ENCODE measurements at places on chromosomes 13 and 19.

GRCh38 chr13:57857945-57858344 is 226.4 kb downstream of the PCDH17 start:
- no peak for DNase-seq

GRCh38 chr19:19550485-19550929 is 12.4 kb downstream of the CILP2 start:
- no peak for DNase-seq

GRCh38 chr13:46637213-46637612 is 84.2 kb downstream of the LRCH1 start:
- DNase-seq, result no peak

DNA sequence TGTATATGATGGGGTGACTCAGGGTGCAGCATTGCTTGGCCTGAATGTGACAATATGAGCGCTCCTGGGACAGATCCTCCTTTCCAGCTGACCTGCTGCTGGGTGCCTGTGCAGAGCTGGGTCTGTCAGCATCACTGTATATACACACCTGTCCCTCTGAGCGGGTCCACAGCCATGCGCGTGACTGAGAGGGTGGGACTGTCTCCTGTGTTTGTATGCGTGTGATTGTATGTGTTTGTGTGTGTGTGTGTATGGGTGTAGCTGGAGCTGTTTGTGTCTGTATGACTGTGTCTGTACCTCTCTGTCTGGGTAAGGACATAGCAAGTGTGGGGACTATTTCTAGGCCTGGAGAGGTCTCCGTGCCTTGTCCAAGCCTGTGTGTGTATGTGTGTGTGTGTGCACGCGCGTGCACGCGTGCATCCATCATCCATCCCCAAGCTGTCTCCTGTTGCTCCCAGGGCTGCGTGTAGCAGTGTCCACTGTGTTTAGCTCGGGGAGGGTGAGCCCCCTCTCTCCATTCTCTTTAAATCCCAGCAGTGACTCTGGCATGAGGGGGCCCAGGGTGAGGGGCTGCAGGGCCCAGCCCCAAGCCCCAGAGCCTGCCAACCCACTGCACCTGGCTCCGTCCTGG is 8.3 kb downstream of the IGLON5 start:
- DNase-seq, result no peak

GRCh38 chr19:21084343-21084742 is 2.3 kb downstream of the ZNF714 start:
- DNase-seq, result no peak

DNA sequence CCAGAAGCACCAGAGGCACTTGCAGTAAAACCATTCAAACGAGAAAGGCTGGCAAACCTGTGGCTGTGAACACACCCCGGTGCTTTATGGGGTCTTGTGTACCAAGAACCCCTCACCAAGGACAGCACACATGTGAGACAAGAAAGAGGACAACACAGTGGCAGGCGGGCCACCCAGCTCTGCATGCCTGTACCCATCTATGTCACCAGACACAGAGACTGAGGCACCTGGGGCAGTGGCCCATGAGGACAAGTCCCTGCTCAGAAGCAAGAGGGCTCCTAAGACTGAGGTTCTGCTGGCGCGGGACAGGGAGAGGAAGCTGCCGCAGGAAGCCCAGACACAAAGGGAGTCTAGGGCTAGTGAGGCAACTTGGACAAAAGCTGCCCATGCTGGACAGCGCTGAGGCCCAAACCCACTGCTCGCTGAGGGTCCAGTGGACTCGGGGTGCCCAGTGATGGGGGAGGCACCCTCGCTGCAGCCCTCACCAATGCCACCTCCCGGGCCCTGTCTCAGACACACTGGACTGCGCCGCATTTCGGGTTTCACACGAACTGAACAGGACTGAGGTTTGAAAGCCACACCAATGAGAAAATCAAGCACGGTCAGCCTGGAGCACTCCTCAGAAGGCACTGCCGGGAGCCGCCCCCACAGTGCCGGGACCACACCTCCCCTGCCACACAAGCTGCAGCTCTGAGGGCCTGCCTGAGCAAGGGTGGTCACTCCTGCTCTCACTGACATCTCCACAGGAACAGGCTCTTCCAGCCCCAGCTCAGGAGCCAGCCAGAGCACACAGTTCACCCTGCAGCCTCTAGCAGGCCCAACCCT is 232.7 kb downstream of the TUBA3C start:
- DNase-seq, result no peak

DNA sequence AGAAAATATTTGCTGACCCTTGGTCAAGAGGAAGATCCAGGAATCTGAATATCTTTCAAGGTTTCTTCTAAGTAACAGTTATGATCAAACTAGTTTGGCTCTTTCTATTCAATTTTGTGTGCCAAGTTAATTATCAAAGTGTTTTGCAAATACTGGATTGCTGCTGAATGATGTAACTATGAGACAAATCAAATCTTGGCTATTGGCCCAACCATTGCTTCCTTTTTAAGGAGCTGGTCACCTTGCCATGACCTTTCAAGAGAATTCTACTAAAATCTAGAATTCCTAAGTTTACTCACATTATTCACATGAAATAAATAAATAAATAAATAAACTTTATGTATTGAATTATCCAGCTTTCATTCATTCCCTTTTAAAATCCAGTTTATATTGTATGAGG is 371.8 kb downstream of the SLITRK6 start:
- no peak for DNase-seq

DNA sequence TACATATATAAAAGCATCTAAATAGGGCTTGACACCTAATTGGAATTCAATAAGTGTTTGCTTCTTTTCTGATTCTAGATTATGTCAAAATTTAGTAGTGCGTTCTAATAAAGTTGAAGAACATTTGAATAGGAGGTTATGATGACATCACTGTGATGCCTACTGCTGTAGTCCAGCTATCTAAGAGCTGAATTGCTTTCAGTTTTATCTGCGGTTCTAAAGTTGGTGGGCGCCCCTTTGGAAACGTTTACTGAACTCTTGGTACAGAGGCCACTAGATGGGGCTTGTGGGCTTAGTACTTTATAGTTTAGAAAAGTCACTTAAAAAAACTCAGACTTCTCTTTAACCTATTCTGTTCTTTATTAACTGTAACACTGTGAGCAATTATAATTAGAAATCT is 776.9 kb downstream of the GPC5 start:
- DNase-seq, result no peak

DNA sequence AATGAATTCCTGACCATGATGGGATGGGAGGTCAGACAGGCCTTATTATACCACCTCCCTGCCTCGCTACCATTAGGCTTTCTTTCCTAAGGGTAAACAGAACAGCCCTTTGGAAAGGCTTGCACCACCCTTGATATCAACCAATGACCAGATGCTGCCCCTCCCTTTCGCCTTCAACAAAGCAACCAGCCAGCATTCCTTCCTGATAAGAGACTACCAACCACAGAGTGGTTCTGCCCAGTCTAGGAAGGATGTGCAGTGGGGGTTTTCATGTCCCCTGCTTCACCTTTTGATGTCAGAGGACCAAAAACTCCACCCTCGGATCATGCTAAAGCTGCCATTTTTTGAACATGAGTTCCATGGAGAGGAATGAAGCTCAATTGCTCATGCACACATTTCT is 21.7 kb downstream of the TEX30 start:
- DNase-seq, result no peak

DNA sequence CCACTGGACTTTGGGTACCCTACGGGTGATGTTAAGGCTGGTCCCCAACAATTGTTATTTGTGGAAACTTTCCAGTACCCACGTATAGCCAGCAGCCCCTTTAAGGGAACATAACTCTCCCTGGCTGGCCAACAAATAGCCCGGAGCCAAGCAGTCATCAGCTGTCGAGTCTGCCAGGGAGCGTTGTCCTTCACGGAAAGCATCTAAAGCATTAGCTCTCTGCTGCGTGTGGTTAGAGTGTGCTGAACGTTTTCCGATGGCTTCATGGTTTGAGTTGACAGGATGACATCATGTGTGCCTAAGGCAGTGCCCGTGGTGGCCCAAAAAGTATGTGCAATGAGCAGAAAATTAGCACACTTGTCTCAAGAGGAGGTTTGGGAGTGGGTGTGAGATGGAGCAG is 3.3 kb upstream of the ZNF556 start:
- no peak for DNase-seq

- DNase-seq, result no peak
Observed at GRCh38 chr13:47964863-47965262, 36.2 kb downstream of the SUCLA2 start.

DNA sequence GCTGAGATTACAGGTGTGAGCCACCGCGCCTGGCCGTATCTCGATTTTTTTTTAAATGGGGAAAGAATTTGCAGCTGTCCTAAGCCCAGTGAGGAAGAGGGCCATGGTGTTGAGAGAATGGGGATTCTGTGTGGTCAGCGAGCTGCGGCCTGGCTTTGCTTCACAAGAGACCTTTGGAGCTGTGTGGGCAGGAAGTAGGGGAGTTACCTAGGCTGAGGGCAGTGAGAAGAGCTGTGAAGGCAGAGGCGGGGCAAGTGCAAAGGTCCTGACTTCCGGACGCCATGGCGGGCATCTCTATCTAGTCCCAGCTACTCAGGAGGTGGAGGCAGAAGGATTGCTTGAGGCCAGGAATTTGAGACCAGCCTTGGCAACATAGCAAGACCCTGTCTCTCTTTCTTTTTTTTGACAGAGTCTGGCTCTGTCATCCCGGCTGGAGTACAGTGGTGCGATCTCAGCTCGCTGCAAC is 4.9 kb downstream of the AP2A1 start:
- DNase-seq, result no peak

GRCh38 chr19:47881757-47882156 is 4.4 kb downstream of the SULT2A1 start:
- no peak for DNase-seq

DNA sequence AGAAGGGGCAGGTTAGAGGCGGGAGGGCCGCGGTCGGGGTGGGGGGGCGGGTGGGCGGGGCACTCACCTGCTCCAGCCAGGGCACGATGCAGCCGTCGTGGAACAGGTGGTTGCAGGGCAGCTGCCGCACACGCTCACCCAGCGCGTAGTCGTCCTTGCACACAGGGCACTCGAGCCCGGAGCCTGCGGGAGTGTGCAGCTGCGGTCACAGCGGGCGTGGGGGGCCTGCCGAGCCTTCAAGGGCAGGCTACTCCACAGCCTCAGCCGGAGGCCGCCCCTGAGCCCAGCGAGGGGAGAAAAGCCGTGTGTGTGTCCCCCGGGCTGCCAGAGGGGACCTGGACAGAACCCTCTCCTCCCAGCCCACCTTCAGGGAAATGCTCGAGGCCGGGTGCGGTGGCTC is 8.6 kb downstream of the FGF22 start:
- no peak for DNase-seq

DNA sequence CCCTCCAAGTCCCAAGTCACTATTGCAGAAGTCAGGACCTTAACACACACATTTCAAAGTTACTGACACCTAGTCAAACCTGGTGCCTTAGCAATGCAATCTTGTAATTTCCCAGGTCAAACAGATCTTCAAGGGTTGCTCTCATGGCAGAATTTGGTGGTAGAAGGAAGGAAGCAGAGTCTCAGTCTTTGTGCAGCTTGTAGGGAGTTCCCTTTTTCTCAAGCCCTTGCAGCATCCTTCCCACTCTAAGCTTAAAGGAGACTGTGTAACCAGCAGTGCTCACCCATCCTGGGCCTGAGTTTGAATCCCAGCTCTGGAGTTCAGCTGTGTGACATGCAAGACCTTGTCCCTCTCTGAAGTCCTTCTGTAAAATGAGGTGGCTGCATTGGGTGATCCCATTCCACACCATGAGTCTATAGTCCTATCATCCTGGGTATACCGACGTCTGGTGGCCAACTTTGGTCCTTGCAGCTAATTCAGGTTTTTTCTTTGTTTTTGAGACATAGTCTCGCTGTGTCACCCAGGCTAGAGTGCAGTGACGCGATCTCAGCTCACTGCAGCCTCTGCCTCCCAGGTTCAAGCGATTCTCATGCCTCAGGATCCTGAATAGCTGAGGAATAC is 9.8 kb downstream of the SIGLEC10 start:
- DNase-seq, result peak; percentile 62

DNA sequence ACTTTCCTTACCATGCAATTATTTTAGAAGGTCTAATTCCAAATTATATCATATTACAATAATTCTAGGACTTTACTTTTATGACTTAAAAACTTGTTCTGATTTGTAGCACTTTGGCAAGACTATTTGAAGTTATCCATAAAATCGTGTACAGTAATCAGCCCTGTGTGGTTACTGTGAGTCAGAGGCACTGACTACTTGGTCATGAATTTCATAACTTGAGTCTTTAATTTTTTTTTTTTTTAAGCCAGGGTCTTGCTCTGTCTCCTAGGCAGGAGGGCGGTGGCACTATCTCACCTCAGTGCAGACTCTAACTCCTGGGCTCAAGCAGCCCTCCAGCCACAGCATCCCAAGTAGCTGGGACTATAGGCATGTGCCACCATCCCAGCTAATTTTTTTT is 1319.2 kb upstream of the SLC10A2 start:
- DNase-seq, result no peak

- DNase-seq, result no peak
Observed at GRCh38 chr13:79988573-79988972, 352.4 kb downstream of the SPRY2 start.

GRCh38 chr19:40217027-40217810 is 965 bp downstream of the TTC9B start:
- no peak for DNase-seq

DNA sequence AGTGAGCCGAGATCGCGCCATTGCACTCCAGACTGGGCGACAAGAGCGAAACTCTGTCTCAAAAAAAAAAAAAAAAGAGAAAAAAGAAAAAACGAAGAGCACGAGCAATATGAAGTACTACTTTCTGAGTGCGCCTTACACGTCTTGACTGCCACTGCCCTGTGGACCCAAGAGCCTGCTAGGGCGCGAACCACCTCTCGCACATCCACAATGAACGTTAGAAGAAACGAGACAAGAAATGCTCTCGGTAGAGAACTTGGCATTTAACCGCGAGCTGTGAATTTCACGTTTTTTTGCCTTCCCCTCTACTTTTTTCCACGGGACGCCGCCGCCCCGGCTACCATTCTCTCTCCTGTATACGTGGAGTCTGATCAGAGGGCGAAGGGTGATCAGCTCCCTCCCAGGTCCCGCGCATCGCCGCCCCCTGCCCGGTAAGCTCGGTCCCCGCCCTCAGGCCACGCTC is 454 bp downstream of the TIMM44 start:
- peak; percentile 16 for DNase-seq

GRCh38 chr19:4647676-4648644 is 8.6 kb downstream of the TNFAIP8L1 start:
- DNase-seq, result no peak

DNA sequence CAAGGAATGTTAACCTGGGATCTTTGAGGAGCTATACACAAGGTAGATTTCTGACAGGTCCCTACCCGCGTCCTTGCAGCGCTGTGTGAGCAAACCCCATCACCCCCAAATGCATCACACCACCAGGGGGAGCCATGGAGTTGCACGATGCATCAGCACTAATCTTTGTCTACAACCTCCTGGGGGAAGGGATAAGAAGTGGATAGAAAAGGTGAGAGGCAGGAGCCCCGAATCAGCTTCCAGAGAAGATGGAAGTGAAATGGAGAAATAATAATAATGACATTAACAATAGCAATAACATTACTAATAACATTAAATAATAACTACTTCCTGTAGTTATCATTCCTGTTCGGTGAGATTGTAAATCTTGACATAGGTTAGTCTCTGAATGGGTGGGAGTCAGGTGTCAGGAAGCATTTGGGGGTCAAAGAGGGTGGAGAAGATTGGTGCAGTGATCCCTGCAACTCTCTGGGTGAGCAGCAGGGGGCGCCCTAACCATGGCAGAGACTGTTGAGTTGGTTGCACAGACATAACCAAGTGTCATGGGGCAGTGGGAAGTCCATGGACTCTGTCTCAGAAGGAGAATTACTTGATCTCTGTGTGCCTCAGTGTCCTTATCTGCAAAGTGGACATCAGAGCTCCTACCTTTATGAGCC is 16.5 kb downstream of the SIGLEC7 start:
- DNase-seq, result peak; percentile 72
